ENCODE measurements at places on chromosomes 12 and 14. TPM values are rescaled to one million over a fixed set of nuclear protein-coding genes. Genes with fewer than 3 reads are reported as not detected.

Gene CBLN3
- polyA plus RNA-seq, result not detected

DNA sequence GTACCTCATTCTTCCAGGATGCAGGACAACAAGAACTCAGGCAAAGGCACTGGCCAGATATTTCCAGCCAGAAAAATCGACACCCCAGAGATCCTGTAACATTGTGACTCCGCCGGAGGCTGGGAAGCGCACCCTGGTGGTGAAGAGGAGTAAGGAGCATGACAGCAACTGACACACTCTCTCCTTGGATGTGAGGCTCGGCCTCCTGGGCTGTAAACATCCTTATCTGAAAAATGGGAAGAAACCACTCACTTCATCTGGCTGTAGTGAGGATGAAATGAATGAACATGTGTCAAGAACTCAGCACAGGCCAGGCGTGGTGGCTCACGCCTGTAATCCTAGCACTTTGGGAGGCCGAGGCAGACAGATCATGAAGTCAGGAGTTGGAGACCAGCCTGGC lies 27.5 kb downstream of the TCHP start:
- no peak overlapping the region for H3K27ac ChIP-seq
- peaks cover 17% of the 10 kb centered on the region for H3K36me3 ChIP-seq
- no peaks in the 10 kb centered on the region for H3K4me1 ChIP-seq
- no peak overlapping the region for H3K4me3 ChIP-seq

GRCh38 chr12:52246720-52247621 lies 13.9 kb downstream of the KRT7 start:
- H3K27ac ChIP-seq, result no peak overlapping the region
- peaks cover 16% of the 10 kb centered on the region for H3K4me1 ChIP-seq
- DNase-seq, result no peak
- H3K36me3 ChIP-seq, result no peaks in the 10 kb centered on the region
- no peak overlapping the region for H3K4me3 ChIP-seq

GRCh38 chr14:65661865-65662264 lies 249.3 kb downstream of the FUT8 start:
- no peaks in the 10 kb centered on the region for H3K4me1 ChIP-seq
- no peaks in the 10 kb centered on the region for H3K36me3 ChIP-seq
- H3K27ac ChIP-seq, result no peak overlapping the region
- no peak for DNase-seq
- H3K4me3 ChIP-seq, result no peak overlapping the region
- no peaks in the 10 kb centered on the region for H3K27me3 ChIP-seq

DNA sequence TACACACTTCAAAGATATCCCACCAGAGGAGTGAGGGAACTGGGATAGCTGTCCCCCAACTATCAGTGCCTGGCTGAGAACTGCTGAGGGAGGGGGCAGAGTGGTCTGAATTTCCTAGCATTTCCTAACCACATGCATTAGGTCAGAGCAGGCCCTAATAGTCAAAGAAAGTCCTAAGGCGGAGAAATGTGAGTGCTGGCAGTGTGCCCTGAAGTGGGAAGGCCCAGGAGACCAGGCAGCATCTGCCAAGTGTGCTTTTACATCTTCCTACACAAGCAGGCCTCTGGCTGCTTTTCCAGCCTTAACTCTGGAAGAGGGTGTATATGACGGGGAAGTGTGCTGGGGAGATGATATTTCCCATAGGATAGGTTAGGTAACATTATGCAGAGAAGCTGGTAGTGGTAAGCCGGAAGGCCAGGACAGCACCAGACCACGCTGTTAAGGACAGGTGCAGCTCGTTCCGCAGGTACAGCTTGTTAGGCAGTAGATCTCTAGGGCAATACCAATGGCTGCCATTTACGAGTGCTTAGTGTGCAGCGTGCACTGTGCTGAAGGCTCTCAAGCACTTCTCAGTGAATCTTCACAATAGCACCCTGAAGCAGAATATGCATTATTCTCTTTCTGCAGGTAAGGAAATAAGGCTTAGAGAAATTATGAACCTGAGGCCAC lies 9.1 kb upstream of the CCDC198 start:
- DNase-seq, result no peak
- H3K4me1 ChIP-seq, result no peaks in the 10 kb centered on the region
- H3K4me3 ChIP-seq, result no peak overlapping the region

- H3K27ac ChIP-seq, result no peak overlapping the region
- no peak overlapping the region for H3K4me3 ChIP-seq
- no peaks in the 10 kb centered on the region for H3K27me3 ChIP-seq
These were observed 56.2 kb downstream of the SLC38A6 start for GRCh38 chr14:61037215-61037614.

- no peaks in the 10 kb centered on the region for H3K27me3 ChIP-seq
- peaks cover 25% of the 10 kb centered on the region for H3K36me3 ChIP-seq
- H3K4me3 ChIP-seq, result peak overlapping the region; percentile 15
- DNase-seq, result no peak
- peaks cover 7% of the 10 kb centered on the region for H3K4me1 ChIP-seq
- no peak overlapping the region for H3K27ac ChIP-seq
These were observed 31.8 kb downstream of the SLC8B1 start for GRCh38 chr12:113302886-113303640.

DNA sequence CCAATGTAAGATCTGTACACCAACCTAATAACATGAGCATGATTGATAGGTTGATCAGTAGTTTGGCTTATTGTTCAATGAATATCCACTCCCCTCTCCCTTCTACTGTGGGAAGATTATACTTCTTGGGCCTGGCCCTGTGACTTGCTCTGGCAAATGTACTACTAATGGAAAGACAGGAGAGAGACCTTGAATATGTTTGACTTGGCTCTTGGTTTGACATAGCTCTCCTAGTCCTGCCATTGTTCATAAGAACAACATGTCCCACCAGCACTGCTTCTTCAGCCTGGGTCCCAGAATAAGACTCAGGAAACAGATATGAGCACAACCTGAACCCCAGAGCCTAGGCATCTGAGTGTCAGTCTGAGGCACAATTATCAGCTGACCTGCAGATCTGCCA lies 112.8 kb upstream of the RESF1 start:
- H3K36me3 ChIP-seq, result peaks cover 16% of the 10 kb centered on the region
- H3K27ac ChIP-seq, result peak overlapping the region; percentile 26
- H3K4me3 ChIP-seq, result no peak overlapping the region
- no peak for DNase-seq
- H3K4me1 ChIP-seq, result peaks cover 2% of the 10 kb centered on the region
- H3K27me3 ChIP-seq, result no peaks in the 10 kb centered on the region

GRCh38 chr12:26269562-26270284 lies 74.3 kb downstream of the SSPN start:
- DNase-seq, result no peak
- H3K36me3 ChIP-seq, result no peaks in the 10 kb centered on the region
- H3K4me1 ChIP-seq, result peaks cover 6% of the 10 kb centered on the region

DNA sequence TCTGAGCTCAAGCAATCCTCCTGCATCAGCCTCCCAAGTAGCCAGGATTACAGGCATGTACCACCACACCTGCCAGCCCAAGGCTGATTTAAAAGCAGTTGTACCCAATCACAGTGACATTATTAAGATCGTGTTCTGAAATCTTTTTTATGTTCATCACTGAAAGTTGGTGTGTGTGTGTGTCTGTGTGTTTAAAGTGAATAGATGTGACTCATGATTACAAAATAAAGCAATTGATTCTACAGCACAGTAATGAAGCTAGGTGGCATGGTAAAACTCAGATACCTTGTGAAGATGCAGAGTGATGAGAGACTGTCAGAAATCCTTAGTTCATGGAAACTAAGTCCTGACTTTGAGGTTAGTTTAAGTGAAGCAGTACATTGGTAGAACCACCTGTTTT lies 74.2 kb upstream of the ATP2B1 start:
- no peaks in the 10 kb centered on the region for H3K27me3 ChIP-seq
- H3K36me3 ChIP-seq, result peaks cover 9% of the 10 kb centered on the region
- no peak for DNase-seq
- H3K4me3 ChIP-seq, result no peak overlapping the region

GRCh38 chr12:121334513-121335343 lies 17.5 kb downstream of the ANAPC5 start:
- peak; percentile 52 for DNase-seq
- H3K4me1 ChIP-seq, result peaks cover 7% of the 10 kb centered on the region
- H3K36me3 ChIP-seq, result peaks cover 18% of the 10 kb centered on the region
- H3K4me3 ChIP-seq, result no peak overlapping the region
- H3K27ac ChIP-seq, result peak overlapping the region; percentile 87

DNA sequence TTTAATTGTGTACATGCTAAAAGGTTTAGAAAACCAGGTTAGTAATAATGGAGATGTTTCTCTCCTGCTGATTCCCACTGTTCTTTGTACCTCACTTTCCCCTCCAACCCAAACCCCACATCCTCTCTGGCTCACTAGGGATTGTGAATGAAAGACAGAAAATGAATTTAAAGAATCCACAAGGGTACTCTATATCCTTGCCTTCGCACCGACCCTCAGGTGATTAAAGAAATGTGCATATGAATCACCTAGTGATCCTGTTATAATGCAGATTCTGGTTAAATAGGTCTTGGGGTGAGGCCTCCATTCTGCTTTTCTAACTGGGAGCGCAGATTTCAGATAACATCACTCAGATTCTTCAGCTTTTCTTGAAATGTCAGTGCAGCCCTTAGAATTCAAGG lies 84.3 kb upstream of the OTX2 start:
- H3K27me3 ChIP-seq, result no peaks in the 10 kb centered on the region
- H3K4me1 ChIP-seq, result no peaks in the 10 kb centered on the region
- DNase-seq, result no peak
- no peak overlapping the region for H3K4me3 ChIP-seq
- H3K36me3 ChIP-seq, result no peaks in the 10 kb centered on the region

Gene AKT1
- polyA plus RNA-seq, result 14.8 TPM

- peaks cover 1% of the 10 kb centered on the region for H3K27me3 ChIP-seq
- H3K4me3 ChIP-seq, result no peak overlapping the region
- no peak for DNase-seq
- H3K36me3 ChIP-seq, result no peaks in the 10 kb centered on the region
These were observed 161.3 kb upstream of the LMNTD1 start for GRCh38 chr12:25714198-25714984.
